ENCODE measurements at places on chromosomes 3 and 15.

- no peak for DNase-seq
These were observed 109.7 kb upstream of the GMNC start for GRCh38 chr3:190972196-190972595.

DNA sequence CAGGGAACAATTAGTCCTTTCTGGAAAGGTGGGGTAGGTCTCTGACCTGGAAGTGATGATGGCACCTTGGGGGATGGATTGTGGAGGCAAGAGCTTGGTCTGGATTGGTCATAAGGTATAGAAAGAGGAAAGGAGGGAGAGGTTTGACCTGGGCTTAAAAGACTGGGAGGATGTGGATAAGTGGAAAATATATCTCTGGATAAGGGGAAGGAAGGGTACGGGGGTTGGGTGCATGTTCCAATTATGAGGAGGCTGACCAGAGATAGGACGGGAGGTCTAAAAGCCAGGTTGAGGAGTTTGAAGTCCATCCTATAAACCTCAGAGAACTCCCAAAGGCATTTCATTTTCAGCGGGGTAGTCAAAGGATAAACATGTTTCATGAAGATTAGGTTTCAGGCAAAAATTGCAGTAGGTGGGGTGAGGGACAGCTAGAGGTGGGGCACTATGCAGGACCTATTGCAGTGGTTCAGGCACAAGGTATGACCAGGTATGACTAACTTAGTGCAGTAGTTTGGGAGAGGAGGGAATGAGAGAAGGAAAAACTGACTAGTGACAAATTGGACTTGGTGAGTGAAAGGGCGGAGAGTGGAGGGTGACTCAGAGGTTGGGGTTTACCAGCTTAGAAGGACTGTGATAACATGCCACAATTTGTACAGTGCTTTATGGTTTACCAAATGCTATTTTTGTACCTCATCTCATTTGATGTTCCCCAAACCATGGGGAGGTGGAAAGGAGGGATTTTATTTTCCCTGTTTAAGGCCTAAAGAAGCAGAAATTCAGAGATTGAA lies 10.7 kb downstream of the PDE8A start:
- peak; percentile 43 for DNase-seq

DNA sequence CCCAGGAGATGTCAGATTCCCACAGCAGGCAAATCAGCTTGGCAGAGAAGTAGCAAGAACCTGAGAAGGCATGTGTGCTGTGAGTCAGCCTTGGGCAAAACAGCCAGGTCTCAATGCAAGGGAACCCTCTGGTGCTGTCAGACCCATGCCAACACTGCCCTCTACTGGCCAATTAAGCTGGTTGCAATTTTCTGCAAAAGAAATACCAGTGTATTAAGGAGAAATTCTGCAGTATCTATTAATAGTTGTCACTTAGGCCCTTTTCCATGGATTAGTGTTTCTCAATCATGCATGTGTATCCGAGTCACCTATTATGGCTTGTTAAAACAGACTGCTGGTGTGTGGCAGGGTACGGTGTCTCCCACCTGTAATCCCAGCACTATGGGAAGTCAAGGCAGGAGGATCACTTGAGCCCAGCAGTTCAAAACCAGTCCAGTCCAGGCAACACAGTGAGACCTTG lies 26.2 kb downstream of the MAP4 start:
- DNase-seq = peak; percentile 53

GRCh38 chr3:89303701-89304100 lies 196.3 kb downstream of the EPHA3 start:
- no peak for DNase-seq

DNA sequence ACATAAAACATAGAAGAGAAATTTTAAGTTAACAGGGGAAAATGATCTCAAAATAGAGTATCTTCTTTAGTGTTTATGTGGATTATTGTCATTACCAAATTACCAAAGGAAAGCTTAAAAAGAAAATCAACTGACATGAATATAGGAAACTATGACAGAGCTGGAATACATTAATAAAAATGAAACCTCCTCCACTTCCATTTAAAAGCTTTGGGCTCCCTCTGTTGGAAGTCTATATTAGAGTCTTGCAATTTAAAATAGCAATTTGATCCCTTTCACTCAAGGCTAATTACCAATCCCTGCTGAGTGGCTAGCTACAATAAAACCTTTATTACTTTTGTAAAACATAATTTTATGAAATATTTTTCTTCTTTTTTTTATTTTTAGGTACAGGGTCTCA lies 61.4 kb upstream of the IMPG2 start:
- no peak for DNase-seq

DNA sequence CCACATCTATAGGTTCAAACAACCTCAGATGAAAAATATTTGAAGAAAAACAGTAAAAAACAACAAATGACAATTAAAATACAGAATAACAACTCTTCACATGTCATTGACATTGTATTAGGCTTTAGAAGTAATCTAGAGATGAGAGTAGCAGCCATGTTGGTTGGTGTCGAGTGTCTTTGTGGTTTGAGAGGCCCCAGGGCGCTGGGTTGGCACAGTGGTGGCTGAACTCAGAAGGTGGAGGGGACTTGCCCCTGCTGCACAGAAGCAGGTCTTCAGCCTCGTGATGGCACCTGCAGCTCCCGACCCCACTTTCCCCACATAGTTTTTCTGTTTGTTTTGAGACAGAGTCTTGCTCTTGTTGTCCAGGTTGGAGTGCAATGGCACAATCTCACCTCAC lies 187.2 kb downstream of the OSBPL10 start:
- DNase-seq = no peak

DNA sequence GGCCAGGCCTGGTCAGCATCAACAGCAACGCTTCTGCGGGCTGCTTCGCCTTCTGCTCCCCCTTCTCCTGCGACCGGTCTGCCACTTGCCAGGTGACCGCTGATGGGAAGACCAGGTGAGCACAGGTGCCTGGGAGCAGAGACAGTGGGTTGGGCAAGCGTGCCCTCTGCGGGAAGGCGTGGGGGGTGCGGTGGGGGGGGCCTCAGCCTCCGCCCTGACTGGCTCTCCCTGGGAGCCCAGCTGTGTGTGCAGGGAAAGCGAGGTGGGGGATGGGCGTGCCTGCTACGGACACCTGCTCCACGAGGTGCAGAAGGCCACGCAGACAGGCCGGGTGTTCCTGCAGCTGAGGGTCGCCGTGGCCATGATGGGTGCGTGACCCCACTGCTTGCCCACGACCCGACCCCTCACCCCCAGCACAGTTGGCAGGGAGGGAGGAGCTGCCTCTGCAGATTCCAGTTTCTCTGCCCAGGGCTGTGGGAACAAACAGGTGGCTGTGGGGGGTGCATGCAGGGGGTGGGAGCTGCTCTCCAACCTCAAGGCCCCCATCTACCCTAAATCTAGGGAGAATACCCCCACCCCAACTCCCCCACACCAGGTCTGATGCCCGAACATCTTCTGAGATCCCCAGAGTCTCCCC lies 8.8 kb downstream of the STAB1 start:
- DNase-seq = no peak

DNA sequence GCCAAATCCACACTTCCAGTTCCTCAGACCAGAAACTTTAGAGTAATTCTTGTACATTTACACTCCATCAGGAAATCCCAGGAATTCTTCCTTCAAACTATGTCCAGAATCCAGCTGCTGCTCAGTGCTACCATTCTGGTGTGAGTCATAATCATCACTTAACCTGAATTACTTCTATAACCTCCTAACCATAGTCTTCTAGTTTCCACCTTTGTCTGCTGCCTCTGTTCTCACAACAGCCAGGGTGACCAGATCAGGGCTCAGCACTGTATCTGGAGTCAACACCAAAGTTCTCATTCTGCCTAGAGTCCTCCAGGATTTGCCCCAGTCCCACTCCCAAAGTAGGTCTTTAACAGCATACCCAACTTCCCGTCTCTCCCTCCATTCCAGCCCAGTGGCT lies 3.4 kb downstream of the CLDND1 start:
- no peak for DNase-seq

DNA sequence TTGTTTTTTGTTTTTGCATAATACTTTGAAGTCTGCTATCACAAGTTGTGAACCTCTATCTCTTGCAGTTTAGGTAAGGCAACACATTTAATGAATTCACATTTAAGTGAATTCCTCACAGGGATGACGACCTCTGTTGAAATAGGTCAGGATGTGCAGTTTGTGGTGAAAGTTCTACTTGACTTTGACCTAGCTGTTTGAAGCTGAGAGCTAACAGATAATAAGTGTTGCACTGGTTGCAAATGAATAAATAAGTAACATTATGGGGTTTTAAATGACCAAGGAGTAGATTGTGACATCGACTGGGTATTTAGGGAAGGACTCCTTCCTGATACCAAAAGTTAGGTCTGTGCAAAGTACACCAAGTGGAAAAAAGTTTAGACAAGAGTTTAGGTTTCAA lies 23.9 kb downstream of the NIT2 start:
- no peak for DNase-seq

DNA sequence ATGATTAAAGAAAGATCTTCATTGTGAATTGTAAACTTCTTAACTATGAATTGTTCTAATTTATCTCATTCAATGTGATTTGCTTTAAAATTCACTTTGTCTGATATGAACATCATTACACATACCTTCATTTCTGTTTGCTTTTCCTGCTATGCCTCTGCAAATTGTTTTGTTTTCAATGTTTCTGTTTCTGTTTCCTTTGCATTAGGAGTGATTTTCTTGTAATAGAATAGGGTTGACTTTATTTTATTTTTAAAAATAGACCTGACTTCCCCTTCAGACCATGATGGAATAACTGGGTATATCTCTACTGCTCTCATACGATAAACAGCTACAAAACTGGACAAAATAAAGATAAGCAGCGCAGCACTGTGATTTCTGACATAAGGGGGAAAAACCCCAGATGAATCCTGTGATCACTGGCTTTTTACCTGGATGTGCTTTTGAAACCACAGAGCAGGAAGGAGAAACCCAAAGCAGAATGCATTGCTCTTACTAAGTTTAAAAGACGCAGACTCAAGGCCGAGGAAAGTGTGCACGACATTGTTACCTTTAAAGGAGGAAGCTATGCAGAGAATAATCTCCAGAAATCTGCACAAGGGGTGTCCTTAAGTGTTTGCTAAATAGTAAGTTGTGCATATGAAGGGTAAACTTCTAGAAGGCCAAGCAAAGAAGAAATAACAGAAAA lies 420.2 kb downstream of the TBC1D5 start:
- DNase-seq = no peak

- no peak for DNase-seq
These were observed 27.5 kb downstream of the ACAD9 start for GRCh38 chr3:128906804-128907525.

DNA sequence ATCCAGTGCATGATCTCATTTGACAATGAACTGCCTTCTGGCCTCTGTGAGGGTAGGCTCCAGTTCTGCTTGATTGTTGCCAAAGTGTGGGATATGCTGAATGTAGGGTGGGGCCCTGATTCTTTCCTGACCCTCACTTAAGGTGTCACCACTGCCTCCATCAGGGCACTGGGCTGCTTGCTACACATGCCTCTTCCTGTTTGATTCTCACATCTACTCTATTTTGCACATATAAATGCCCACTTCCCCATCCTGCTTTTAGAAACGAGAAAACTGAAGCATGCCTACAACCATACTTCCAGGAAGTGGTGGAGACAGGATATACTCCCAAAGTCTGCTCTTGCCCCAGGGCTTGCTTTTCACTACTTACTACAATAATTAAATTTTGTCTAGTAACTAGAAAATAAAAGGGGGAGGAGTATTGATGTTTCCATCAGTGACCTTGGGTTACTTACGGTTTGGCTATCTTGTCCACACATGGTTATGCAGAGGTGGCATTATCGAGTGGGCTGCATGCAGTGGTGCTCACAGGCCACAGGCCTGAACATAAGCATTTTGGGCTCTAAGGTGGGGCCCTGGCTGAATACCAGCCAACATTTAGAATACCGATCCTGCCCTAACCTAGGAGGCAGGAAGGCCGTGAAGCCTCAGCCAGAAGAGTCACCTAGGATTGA lies 6.7 kb downstream of the ZDHHC3 start:
- no peak for DNase-seq

DNA sequence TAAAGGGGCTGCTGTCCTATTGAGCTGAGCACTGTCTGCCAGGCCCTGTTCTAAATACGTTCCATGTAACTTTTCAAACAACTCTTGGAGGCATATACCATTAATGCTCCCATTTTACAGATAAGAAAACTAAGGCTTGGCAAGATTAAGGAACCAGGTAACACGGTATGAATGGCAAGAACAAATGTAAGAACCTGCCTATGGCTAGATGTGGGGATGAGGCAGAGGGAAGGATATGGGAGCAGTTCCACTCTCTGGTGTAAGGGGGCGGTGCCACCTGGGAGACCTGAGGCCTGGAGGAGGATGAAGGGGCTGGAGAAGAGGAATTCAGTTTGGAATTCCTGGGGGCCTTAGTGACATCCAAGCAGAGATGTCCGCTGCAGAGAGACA lies 3.8 kb upstream of the LMAN1L start:
- no peak for DNase-seq

- no peak for DNase-seq
These were observed 3.5 kb downstream of the SLITRK3 start for GRCh38 chr3:165192610-165193192.

GRCh38 chr15:68650901-68651709 lies 72.3 kb downstream of the CORO2B start:
- peak; percentile 8 for DNase-seq

GRCh38 chr3:152322756-152323155 lies 54.0 kb downstream of the MBNL1 start:
- no peak for DNase-seq

DNA sequence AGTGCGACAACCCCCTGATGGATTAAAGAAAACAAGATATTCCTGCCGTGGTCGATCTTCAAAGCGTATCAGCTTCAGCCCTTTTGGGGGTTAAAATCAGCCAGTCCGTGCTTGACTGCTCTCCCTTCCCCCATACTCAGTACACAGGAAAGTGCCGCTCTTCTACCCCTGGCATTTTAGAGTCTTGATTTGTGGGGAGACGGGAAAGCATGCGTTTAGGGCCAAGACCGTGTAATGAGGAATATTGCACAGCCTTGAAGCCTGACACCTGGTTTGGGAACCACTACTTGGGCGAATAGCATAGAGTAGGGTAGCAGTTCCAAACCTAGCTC lies 540 bp upstream of the EDC3 start:
- no peak for DNase-seq

- DNase-seq = no peak
These were observed 987 bp downstream of the PRTG start for GRCh38 chr15:55741833-55742497.

GRCh38 chr3:9295007-9295406 lies 45.6 kb upstream of the SRGAP3 start:
- no peak for DNase-seq

GRCh38 chr3:29430558-29430971 lies 149.7 kb downstream of the RBMS3 start:
- no peak for DNase-seq

DNA sequence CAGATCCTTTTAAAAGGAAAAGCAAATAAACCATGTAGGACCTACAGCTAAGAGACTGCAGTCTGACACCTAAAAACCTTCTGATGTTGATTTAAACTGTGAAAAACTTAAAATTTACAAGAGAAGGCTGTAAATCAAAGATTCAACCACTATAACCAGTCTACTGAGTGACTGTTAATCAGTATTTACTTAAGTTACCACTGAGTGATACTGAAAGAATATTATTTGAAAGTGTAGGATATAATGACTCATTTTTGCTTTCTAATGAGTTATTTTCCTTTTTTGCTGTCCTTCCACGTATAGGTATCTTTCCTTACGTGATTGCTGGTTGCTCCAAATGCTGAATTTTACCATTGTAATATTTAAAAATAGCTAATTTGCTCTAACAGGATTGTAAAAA lies 44.6 kb downstream of the RFX7 start:
- no peak for DNase-seq
